ENCODE measurements at places on chromosomes 16 and 17. TPM values are rescaled to one million over a fixed set of nuclear protein-coding genes. Genes with fewer than 3 reads are reported as not detected.

GRCh38 chr16:78735337-78735736 lies 635.9 kb downstream of the WWOX start:
- DNase-seq = no peak

Gene KREMEN2
- total RNA-seq = 0.36 TPM

Gene EEF2KMT
- 11.4 TPM for total RNA-seq

DNA sequence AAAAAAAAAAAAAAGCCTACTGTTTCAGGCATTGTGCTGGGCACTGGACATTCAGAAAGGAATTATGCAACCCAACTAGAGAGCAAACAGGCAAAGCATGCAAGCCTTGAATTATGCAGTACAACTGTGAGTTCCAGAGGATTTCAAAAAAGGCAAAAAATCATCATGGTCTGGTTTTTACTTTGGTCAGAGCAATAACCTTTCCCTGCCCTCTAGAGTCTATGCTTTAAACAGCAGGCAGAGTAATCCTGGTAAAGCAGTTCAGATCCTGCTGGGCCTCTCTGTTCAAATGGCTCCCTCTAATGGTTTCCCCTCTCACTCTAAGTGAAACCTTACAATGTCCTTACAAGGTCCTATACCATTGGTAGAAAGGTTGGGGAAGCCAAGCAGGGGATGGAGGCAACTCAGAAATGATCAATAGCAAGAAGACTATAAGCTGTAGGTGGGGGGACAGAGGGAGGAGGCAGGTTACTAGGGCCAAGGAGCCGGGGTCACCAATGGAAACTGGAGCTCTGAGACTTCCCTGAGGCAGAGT lies 4.6 kb upstream of the TAF15 start:
- no peak for DNase-seq

DNA sequence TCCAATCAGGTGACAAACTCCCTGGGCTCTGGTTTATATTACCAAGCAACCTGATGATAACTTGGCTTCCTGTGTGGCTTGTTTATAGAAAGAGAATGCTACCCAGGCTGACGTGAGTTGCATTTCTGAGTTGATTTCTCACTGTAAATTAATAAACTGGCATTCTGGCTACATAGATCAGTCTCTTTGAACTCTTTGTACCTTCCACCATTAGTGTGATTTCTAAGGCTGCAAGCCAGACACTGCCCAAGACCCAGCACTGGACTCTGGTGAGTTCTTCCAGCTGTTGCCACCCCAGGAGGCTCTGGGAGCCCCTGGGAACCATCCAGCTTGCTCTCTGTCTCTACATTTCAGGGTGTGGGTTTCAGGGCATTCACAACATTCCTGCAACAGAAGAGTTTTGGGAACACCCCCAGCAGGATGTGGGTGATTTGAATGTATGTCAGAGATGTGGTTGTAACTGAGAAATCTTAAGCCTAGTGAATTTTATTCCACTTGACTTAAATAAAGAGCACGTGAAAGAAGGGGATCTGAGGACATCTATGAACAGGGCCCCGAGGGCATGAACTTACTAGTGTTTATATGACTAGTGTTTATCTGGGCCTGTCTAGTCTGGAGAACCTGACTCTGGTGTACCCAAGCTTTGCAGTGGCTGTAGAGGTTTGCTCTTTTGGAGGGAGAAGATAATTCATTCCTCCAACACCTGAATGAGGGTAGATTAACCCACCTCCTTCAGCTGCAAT lies 30.3 kb upstream of the LRRC37A start:
- no peak for DNase-seq

GRCh38 chr16:65601781-65602180 lies 479.9 kb upstream of the CDH11 start:
- no peak for DNase-seq

- DNase-seq = no peak
Measured at GRCh38 chr17:69947027-69947759, 127.8 kb upstream of the KCNJ16 start.

GRCh38 chr17:48483471-48484131 lies 47.2 kb downstream of the HOXB1 start:
- DNase-seq = no peak

- DNase-seq = peak; percentile 68
Measured at GRCh38 chr17:28570716-28571360, 486 bp downstream of the PIGS start.

- no peak for DNase-seq
Measured at GRCh38 chr16:10318798-10319500, 66.9 kb upstream of the ATF7IP2 start.

GRCh38 chr16:31880322-31880979 lies 6.8 kb downstream of the ZNF267 start:
- DNase-seq = no peak

DNA sequence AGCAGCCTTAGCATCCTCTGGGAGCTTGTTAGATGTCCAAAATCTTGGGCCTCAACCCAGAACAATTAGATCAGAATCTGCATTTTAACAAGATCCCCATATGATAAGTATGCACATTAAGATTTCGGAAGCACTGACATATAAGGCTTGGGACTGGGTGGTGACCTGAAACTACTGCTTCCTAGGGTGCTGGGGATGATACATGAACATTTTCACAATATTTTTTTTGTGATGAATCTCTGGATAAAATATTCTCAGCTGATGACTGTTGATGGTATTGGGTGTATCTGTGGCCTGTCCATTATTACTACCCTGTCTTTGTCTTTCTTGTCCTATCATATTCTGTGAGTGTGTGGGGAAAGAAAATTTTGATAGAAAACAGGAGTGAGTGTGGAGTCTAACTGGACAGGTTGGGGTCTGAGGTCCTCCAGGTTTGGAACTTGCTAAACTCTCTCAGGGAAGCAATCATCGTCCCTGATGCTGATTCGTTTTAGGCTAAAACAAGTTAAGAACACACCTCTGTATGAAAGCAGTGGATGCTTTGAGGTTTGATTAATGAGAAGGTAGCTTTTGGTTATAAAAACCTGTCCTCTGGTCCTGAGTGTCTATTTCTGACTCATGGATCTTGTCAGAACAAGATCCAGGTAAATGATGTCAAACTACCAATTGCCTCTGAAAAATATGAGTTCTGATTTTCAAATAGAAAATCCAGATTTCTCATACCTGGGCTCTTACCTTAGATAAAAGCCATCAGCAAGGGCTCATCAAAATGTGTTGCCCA lies 23.2 kb downstream of the KRT23 start:
- no peak for DNase-seq

Gene TMIGD1
- total RNA-seq = not detected

Gene CETP
- total RNA-seq = not detected

Gene CACNG3
- total RNA-seq = not detected

Gene ADAD2
- not detected for total RNA-seq

Gene LGALS9B
- total RNA-seq = 0.79 TPM

DNA sequence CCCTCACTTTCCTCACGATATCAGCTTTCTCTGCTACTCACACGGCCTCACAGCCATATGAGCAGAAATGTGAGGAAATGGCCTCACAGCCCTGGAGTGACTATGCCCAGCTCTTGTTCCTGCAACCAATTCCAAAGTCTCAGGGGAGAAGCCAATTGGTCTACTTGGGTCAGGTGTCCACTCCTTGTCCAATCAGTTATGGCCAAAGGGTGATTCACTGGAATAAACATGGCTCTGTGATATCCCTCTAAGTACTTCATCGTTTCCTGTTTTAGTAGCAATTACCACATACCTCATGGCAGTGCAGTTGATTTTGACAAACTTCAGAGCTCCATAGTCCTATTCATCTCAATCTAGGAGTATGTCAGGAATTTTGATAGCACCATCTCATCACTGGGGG lies 195.4 kb downstream of the KATNIP start:
- DNase-seq = no peak

Gene ADAMTS18
- total RNA-seq = not detected

DNA sequence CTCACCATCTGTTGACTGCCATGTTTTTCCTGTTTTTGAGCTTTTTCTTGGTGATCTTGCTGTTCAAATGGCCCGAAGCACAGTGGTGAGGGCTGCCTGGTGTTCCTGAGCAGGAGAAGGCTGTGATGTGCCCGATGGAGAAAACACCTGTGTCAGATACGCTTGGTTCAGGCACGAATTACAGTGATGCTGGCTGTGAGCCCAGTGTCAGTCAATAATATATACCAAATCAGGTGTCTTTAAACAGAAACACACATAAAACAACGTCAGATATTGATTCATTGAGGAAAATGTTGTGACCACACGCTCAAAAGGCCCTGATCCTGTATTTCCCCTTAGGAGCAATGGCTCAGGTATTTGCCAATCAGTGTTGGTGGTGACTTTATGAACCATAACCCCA lies 111.7 kb downstream of the SDR42E1 start:
- no peak for DNase-seq

- no peak for DNase-seq
Measured at GRCh38 chr16:73482310-73482709, 434.4 kb upstream of the ZFHX3 start.

Gene SMIM22
- not detected for total RNA-seq

DNA sequence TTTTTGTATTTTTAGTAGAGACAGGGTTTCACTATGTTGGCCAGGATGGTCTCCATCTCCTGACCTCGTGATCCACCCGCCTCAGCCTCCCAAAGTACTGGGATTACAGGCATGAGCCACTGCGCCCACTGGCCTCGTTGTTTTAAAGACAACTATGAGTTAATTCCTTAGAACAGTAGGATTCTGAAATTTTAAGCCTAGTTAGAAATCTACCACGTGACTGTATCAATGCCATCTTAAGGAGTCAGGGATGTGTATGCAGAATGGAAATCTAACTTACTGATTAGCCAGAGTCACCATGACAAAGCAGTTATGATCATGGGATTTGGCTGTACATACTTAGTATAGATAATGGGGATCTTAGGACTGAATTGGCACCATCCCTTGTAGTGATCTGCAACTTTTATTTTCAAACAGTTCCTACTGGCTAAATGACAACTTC lies 2.8 kb downstream of the CEP20 start:
- DNase-seq = no peak

Gene SPATA22
- 0.28 TPM for total RNA-seq

Gene PYY
- not detected for total RNA-seq

DNA sequence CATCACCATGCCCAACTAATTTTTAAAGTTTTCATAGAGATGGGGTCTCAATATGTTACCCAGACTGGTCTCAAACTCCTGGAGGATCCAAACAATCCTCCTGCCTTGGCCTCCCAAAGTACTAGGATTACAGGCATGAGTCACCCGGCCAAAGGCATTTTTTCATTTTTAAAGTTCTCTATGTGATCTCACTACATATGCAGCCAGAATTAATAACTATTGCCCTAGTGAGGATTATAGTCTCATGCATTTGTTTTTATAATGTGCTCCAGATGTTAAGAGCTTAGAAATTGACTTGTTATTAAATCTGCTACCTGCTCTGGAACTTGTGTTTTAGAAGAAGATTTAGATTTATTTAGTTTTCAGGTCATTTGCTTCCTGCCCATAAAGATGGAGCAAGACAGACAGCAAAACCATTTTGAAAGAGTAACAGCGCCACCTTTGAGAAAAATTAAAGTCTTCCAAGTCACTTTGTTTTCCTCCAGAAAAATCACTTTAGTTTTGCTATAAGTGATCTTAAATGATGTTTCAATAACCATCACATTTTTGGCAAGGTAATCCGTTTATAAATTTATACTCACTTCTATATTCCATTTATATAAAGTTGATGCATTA lies 79.5 kb downstream of the CA4 start:
- no peak for DNase-seq

- no peak for DNase-seq
Measured at GRCh38 chr17:38724337-38724988, 5.7 kb upstream of the CISD3 start.

Gene PHF23
- total RNA-seq = 50.4 TPM

GRCh38 chr17:42685831-42686230 lies 3.5 kb downstream of the CNTNAP1 start:
- no peak for DNase-seq

- peak; percentile 17 for DNase-seq
Measured at GRCh38 chr17:41977991-41978390, 11.4 kb downstream of the CNP start.

- DNase-seq = no peak
Measured at GRCh38 chr17:35978346-35978745, 3.0 kb downstream of the CCL16 start.

Gene SLC13A5
- total RNA-seq = not detected

Gene B3GNT9
- 10.1 TPM for total RNA-seq

DNA sequence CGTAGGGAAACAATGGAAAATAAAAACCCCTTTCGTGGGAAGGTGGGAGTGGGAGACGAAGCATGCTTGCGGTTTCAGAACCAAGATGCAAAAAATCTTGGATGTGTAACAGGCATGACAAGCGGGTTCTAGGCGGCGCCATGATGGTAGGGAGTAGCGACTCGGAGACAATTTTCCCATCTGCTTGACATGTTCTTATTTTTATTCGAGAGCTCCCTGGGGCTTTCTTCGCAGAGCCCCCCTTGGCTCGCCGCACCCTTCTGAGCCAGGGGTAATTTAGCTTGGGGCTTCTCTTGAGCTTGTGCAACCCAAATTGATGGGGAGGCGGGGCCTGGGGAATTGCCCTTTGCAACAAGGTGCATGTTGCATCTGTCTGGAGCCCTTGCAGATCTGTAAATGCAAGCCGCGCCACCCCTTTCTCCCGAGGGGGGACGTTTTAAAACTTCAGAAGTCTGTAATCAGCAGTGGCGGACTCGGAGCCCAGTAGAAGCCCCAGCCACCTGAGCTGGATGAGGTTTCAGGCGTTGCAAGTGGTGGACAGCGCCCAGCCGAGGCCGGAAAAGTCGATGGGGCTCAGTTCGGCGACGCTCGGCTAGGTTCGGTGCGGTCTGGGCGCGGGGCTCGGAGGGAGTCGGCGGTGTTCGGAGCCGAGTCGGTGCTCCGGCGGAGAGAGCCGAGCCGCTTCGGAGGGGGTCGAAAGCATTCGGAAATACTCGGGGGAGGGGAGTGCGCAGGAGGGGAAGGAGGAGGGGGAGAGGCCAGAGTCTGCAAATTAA lies 2.9 kb downstream of the GNAO1 start:
- DNase-seq = peak; percentile 78

GRCh38 chr17:45925311-45925710 lies 31.0 kb downstream of the MAPT start:
- DNase-seq = no peak

DNA sequence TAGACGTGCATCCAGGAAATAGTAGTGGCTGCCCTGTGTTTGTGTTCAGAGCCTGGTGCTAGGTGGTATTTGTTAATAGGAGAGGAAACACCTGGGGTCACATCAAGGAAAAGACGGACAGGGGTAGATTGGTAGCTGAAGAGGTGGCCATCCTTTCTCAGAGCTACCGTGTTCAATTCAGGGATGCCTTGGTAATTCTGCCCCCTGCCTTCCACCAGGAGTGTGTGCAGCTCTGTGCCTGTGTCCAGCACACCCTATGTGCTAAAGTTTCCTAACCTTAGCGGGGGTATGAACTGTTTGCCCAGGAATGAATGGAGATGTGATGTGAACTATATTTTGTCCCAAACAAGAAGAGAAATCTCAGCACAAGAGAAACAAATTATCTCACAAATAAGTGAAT lies 174.1 kb upstream of the MPHOSPH6 start:
- no peak for DNase-seq
